ENCODE measurements at places on chromosomes 1 and 21.
A peak's percentile ranks its signal among the peaks of the same experiment; 100 is the strongest.

DNA sequence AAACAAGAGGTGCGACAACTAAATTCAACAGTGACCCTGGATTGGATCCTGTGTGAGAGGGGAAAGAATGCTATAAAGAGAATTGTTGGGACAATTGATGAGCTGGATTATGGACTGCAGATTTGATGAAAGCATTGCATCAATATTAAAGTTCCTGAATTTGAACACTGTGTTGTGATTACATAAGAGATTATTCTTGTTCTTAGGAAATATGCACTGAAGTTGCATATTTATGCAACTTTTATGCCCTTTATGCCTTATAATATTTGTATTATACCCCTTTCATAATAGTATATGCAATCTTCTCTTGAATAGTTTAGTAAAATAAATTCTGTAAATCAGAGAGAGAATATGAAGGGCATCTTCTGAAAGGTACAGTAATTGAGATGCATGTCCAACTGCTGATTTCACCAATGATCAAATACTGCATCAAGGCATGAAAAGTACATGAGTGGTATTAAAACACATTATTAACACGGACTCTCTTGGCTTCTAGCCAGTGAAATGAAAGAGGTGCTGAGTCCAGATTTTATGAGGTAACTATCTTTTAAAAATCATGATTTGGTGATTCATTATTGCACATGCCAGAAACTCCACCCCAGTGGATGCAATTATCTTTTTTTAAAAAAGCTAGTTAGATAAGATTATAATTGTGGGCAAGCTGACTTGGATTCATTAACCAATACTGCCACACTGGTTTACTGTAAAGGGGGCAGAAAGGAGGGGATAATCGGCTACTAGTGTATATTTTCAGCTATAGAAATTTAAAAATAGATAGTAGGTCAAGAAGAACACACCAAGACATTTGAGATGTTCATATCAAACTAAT is 19.9 kb upstream of the LPAR3 start:
- DNase-seq, result no peak

- no peak for DNase-seq
Observed at GRCh38 chr1:53942127-53942957, 3.2 kb downstream of the IFT25 start.

DNA sequence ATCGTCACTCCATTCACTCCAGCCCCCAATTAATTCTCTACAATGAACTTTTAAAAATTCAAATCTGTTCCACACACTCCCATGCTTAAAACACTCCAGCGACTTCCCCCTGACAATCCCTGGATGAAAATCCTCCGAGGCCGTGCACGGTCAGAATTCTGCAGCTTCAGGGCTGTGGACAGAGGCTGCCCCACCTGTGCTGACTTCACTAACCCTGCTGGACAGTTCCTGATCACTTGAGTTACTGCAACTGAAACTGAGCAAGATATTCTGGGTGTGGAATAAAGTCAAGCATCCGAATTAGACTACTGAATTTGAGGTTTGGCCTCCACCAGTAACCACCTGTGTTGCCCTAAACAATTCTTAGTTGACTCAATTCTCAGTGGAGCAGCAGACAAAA is 1.0 kb upstream of the JAK1 start:
- peak; percentile 39 for DNase-seq

DNA sequence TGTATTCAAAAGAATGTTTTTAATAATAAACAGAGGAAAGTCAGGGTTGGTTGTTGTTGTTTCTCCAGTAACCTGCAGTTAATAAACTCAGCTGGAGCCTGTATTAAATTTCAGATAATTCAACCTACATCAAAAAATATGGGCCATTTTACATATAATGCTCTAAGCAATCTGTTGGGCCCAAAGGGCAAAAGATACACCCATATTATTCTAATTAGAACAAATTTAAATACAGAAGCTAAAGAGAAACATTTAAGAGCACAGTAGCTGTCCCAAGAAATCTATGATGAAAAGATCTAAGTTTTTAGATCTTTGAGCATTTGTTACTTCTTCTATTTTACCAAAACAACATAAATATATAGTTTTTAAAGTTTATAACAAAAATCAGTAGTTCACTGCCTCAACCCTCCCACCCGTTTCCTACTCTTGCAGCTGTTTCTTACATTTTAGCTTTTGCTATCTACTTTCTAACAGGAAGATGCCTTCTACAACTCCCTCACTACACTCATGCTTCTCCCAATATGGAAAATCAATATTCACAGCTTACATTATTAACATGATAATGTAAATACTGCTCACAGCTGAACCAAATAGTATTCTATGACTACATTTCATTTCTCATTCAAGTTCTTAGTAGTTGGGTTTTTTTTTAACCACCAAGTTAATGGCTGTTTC is 94.9 kb upstream of the LBR start:
- no peak for DNase-seq

DNA sequence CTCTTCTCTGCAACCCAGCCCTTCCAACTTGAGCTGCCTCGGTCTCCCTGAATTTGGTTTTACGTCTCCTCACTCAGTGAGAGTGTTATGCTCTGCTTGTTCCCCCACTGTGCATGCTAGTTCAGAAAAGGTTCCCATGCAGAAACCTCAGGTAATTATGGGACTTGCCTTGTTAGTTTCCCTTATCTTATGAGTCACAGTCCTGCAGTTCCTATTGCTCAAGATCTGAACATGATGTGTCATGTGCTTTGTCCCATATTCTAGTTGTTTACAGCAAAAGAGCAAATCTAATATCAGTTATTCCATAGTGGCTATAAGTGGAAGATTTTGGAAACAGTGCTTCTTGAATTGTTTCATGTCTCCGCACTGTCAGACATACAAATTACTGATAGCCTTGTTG is 74.4 kb downstream of the DUSP10 start:
- no peak for DNase-seq

GRCh38 chr1:72636631-72637030 is 354.3 kb upstream of the NEGR1 start:
- DNase-seq, result no peak

DNA sequence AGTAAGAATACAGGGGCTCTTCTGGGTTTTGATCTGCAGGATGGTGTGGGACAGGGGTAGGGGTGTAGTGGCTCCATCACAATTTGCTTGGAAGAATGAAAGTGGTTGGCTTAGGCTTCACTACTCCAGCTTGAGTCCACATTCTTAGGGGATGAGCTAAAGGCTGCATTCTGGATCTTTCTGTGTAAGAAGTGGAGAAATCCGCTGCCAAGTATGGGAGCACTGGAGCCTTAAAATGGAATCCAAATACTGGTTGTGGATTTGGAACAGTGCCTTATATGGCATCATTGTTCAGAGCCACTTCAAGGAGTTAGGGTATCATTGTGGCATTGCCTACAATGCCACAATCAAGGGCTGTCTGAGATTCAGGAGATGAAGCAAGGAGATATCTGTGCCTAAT is 187.1 kb downstream of the LMO4 start:
- DNase-seq, result no peak

GRCh38 chr1:15173863-15174614 is 20.5 kb downstream of the TMEM51 start:
- no peak for DNase-seq

- peak; percentile 65 for DNase-seq
Observed at GRCh38 chr1:93708734-93709481, 27.3 kb upstream of the BCAR3 start.

DNA sequence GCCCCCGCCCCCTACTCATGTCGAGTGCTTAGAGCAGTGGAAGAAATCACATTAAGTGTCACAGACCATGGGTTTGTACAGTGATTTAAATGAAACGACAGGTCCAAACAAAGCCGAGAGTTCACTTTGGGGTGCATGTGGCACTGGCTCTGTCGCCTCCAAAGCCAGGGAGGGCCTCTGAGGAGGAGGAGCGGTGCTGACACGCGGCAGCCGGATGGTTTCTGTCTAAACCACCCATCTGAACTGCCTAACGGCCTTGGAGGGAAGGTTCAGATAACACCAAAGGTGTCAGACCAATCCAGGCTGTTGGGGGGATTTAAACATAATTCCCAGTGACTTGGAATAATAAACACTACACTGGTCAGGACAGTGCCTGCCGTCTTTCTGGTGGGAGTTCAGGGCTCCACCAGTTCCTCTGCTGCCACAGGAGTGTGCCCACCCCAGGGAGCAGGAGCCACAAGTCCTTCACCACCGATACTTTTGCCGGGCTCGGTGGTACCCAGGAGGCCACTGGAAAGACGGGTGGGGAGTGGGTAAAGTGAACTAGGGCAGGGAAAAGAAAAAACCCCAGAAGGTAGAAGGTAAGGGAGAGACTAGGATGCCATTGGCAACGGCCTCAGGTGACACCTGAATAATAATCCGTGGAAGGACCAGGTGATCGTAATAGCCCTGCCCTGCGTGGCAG is 78.2 kb downstream of the SLC66A1 start:
- peak; percentile 29 for DNase-seq

DNA sequence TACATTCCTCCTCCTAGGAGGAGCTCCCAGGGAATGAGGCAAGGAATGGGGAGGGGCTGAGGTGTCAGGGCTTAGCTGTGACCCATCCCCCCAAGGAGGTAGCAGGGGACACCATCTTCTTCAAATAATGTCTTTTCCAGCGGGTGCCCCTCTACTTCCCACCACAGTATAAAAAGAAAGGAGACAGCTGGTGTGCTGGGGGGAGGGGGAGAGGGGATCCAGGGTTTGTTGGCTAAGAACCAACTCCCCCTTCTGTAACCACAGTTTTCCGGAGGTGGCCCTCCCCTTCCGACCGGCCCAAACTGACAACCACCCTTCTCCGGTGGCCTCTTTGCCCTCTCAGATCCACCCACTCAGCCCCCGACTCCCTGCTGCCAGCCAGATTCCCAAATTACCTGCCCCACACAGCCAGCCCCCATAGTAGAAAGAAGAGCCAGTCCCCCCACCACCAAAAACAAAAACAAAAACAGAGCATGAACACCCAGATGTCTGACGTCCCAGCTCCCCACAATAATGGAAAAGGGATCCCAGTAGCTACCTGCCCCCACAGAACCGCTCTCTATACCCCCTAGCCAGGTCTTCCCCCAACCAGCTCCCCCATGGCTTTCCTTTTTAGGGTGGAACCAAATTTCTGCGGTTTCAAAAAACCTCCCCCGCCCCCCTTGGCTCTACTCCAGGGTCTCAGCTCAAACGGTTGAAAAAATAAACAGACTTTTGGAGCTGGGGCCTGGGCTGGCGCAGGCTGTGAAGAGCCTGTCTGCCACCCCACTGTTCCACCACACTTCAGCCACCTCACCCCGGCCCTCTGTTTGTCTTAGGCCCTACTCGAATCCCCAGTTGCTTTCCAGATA is 2.1 kb downstream of the ARHGEF2 start:
- peak; percentile 56 for DNase-seq

GRCh38 chr1:211677659-211678058 is 2.2 kb upstream of the NEK2 start:
- no peak for DNase-seq

DNA sequence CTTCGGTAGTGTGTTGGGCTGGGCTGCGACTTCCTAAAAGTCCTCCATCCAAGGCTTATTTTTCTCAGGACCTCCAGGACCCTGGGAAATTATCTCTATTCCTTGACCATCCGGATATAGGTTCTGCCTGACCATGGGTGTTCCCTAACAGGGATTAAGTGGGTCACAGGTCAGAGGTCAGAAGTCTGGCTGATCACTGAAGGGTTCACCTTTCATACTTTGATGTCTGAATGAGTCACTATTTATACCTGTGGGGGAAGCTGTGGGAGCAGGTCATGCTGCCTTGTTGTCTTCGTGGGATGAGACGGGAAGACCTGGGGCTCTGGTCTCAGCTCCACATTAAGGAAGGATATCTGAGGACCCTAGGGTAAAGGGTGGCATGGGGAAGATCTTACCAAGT is 65.0 kb upstream of the ETV3 start:
- DNase-seq, result no peak

DNA sequence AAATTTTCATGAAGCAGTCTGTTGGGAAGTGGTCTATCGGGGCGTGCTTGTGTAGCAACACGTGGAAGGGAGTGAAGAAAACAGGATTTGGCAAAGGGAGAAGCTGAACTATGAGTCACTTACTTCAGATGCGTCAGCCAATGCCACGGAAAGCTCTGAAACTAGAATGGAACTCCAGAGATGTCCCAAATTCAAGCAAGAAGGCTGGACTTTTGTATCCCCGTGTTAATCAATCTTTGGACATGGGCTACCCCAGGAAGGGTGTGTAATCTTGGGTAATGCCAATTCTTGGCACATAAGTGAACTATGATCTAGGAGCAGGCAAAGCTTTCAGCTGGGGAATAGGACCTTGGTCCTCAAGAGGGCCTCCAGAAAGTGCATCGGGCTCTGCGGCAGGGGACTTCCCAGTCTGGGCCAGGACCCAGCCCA is 102.6 kb downstream of the ADSS2 start:
- no peak for DNase-seq

- DNase-seq, result no peak
Observed at GRCh38 chr21:40760821-40761220, 86.1 kb downstream of the DSCAM start.

DNA sequence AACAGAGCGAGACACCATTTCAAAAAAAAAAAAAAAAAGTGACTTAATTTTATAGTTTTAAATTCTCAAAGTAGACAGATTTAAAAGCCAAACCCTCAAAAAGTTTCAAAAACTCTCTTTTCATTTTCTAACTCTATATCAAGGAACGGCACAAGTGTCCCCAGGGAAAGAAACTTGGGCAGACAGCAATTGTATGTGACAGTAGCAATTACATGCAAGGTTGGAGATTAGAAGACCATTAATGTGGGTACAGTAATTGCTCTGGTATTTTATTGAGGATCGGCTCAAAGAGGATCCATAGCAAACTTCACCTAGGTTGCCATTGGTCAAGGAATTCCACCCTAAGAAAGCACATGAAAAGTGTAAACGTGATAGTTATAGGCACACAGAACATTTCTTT is 46.2 kb downstream of the ACBD6 start:
- DNase-seq, result no peak

DNA sequence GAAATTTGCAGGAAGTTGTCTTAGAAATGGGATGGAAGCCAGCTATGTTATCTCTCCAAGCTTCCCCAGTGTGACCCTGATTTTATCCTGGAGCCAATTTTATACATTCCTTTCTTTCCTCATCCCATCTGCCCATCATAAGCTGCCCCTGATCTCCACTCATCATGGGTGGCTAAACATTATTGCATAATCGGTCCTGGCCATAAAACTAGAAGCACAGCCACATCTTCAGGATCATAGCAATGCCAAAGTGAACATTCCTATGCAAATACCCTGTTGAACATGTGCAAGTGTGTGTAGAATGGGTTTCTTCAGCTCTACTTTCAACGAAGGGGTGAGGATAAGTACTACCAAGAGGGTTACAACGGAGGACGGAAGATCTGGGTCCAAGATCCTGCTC is 50.6 kb upstream of the COG2 start:
- no peak for DNase-seq

DNA sequence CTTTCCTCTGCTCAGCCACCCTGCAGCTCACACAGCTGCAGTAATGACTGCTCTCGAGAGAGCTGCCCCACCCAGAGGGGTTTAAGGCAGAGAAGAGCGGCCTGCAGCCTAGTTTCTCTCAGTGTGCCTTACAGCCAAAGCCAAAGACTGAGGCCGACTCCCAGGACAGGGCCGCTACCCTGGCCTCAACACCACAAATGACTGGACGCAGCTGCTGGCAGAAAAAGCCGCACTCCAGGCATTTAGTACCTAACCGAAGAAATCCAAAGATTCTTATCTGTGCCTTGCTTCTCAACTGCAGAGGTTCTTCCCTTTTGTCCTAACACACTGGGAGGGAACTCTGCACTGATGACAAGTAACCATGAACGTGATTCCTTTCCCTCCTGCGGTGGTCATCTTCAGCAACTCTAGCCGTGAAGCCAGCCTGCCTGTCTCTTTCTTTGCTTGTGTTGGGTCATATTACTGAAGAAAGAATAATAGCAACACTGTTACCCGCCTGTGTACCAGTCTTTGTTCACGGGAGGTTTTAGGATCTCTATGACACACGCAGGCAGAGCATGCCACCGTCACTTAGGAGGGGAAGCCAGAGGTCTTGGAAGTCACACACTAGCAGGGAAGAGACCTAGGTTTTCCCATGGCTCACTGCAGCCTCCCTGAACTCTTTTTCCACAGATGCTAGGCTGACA is 202.7 kb downstream of the RHOU start:
- peak; percentile 62 for DNase-seq
